ENCODE measurements at places on chromosomes 5 and 9.
A peak's percentile ranks its signal among the peaks of the same experiment; 100 is the strongest.

- DNase-seq: no peak
These were observed 158.8 kb downstream of the MEF2C start for GRCh38 chr5:88724201-88724600.

DNA sequence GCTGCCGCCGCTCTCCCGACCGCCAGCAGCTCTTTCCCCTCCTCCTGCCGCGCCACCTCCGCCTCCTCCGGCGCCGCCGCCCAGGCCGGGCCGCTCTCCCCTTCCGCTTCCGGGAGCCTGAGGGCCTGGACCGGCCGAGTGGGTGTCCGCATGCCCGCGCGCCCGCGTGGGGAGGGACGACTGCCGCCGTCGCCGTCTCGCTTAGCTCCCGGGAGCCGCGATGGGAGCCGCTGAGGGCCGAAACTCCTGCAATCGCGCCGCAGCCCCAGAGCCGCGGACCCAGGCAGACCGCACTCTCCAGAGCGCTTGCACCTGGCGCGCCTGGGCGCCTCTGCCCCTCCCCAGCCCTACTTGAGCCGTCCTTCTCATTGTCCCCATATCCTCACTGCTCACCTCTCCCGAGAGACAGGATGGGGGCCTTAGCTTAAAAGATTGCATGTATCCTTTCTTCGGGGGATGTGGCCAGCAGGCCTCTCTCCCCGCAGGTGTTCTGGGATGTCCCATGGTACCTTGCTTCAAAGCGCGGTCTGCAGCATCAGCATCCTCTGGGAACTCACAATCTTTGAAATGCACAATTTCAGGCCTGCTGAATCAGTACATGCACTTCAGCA, at the start of gene ZDHHC21:
Gene ZDHHC21 (minus strand): TSS at position 182 of the 611 bp plus-strand sequence. CDS start 19,092 bp downstream, outside the sequence.
- peak; percentile 67 for DNase-seq

DNA sequence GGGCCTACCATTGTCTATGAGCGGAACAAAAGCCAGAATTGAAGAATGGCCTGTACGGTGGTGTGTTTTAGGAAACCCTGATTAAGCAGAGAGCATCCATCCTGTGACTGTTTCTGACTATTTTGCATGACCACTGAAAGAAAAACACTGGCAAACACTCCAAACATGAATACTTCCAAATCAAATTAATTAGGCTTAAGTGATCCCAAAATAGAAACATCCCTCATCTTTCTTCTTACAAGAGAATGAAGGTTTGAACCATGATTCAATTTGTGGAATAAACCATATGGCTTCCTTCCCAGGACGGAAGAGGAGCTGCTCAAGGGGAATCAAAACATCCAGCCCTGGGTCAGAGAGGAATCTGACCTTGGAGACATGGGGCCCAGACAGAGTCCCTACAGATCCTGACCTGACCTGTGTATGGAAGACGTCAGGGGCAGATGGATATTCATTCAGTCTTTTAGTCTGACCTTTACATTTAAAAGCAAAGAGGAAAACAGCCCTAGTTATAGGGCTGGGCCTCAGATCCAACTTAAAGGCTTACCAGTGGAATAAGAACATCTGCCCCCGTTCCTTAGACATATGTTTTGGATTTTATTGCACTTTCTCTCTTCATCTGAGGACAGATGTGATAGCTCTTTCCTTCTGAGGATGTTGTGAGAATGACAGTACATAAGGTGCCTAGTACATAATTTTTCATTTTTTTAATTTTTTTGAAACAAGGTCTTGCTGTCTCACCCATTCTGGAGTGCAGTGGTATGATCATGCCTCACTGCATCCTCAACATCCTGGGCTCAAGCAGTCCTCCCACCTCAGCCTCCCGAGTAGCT, 17.6 kb upstream of the RECK start:
- DNase-seq: no peak

GRCh38 chr9:34562135-34562745, 27.3 kb downstream of the CNTFR start:
- no peak for DNase-seq

DNA sequence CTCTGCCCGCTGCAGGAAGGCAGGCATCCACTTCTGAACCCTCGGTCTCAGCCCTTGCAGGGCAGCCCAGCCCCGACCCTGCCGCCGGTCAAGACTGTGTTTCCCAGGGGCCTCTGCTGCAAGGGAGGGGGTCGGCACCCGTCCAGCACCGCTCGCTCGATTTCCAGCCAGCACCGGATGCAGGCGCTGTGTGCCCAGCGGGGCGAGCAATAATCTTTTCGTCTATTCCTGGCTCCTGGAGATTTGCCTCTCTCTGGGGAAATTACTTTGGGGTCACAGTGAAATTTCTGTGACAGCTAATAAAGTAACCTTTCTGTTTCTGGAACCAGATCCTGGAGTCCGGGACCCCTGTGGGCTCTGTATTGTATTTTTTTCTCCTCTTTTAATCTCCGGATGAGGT, 155.3 kb downstream of the COL23A1 start:
- DNase-seq: no peak

GRCh38 chr9:113931140-113931539, 55.0 kb downstream of the ZNF618 start:
- no peak for DNase-seq

DNA sequence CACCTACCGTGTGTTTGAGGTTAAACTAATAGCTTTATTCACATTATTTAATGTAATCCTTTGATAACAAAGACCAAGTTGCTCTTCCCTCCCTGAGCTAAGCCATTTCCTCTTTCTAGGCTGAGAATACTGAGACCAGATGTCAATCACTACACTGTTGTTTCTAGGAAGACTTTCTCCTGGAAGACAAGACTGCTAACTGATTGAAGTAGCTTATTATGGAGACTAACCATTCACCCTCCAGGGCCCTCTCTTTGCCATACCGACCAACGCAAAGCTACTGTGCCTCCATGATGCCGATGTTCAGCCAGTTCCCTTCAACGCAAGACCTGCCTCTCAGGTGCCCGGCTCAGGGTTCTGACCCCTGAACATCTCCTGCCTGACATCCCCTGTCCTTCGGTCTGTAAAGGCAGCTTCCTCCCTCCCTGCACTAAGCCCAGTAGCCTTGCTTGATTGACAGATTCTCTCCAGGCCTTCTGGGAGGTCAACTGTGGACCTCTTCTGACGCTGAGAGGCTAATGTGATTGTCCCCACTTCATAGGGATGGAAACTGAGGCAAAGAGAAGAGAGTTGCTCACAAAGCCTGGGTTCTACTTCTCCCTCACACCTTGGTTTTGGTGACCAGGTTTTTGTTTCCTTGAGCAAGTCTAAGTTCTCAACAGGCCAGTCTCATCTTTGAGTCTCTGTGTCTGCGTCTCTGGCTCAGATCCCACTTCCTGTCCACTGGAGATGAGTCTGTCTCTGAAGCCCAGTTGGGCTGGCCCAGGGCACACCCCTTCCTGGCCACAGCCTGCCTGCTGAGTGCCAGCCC, 259.7 kb upstream of the IRX2 start:
- DNase-seq: no peak

- no peak for DNase-seq
These were observed 717 bp upstream of the NCS1 start for GRCh38 chr9:130171226-130172148.

GRCh38 chr9:21741151-21741550, 61.3 kb upstream of the MTAP start:
- no peak for DNase-seq

GRCh38 chr9:105425816-105426433, 21.9 kb upstream of the FSD1L start:
- no peak for DNase-seq

DNA sequence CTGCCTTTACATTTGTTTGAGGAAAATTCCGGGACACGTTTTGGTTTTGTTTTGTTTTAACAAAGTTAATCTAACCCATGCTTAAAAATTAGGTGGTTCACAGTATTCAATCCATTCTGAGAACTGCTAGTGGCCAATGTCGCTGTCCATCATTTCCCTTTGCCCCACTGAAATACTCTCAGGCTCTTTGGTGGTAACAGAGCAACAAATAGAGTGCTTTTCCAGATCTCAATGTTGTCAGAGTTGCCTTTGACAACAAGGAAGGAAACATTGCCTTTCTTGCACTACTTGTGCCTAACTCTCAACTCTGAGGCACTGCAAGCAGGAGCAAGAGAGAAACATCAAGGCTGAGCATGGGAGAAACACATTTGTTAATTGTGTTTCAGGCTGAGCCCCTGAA, 154.0 kb downstream of the MCTP1 start:
- no peak for DNase-seq

DNA sequence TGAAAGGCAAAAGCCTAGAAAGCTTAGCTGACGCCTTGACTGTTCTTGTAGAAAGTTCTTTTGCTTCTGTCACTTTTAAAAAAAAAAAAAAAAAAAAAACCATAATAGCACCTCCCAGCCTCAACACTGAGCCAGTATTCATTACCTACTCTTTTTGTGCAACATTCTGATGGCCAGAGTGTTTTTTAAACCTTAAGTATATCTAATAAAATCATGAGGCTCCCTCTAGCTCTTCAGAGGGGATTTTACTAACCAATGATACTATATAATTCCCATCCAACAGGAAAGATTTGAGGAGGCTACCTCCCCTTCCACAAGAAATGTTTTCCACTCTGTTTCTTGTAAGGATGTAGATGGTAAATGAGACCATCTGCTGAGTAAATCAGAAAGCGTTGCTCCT, 3.9 kb downstream of the BNC2 start:
- no peak for DNase-seq

DNA sequence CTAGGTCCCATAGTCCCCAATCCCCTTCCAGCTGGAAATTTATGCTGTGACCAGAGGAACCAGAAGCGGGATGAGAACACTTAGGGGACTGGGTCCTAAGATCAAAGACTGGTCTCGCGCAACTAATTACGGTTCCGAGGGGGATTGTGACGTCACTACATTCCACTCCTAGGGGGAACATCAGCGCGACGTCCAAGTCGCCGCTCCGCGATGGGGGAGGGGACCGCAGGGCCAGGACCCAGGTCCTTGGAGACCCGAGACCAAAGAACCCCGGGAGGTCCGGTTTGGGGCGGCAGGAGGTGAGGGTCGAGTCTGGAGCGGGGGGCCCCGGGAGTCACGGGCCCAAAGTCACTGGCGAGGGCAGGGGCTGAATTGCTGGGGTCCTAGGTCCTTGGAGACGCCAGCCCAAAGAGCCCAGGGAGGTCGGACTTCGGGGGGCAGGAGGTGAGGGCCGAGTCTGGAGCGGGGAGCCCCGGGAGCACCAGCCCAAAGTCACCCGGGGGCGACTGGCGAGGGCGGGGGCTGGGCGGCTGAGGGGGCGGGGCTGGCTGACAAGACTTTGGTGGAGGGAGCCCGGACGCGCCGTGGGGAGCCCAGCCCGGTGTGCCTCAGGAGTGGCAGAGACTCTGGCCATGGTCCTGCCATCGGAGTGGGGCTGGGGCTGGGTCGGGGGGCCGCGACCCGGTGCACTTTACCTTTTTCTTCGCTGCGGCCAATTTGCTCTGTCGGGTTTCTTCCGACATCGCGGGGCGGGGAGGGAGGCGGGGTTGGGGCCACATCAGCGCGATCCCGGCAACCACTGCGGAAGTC, at the start of gene GOLGA2:
Gene GOLGA2 (minus strand): TSS at position 810 of the 810 bp plus-strand sequence. CDS start 31 bp downstream, at position 779.
- DNase-seq: peak; percentile 80

DNA sequence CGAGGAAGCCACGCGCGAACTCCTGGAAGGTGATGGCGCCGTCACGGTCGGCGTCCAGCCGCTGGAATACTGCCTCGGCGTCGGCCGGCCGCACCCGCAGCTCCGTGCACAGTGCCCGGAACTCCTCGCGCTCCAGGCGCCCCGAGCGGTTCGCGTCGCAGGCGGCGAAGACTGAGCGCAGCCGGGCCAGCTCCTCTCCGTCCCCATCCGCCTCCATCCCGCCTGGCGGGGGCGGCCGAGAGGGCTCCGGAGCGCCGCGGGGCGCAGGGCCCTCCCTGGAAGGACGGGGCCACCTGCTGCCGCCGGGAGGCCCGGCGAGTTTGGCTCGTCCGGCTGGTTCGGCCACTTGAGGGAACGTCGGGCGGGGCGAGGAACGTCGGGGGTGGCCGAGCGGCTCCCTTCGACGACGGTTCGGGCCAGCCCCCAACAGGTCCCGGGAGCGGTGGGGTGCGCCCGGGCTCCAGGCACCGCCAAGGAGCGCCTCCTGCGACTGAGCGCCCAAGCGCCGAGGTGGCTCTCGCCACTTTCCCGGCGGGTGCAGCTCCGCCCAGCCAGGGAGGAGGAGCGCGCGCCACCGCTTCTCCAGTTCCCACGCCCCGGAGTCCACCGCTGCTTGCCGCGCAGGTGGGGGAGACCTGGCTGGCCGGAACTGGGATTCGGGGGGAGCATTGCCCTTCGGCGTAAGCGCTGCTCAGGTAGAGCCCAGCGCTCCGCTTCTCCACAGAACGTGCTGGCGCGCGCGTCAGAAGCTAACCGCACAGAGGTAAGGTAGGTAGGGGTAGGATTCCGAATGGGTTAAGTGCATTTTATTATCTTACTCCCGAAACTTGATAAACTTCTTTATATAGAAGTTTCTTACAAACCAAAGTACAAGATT, at the start of gene RASEF:
Gene RASEF (minus strand): TSS at position 492 of the 877 bp plus-strand sequence. CDS start 275 bp downstream, at position 217.
- DNase-seq: no peak

- no peak for DNase-seq
These were observed 2.0 kb upstream of the TRIM14 start for GRCh38 chr9:98121058-98121457.

- DNase-seq: no peak
These were observed 891.3 kb downstream of the TLE1 start for GRCh38 chr9:80797831-80798688.

DNA sequence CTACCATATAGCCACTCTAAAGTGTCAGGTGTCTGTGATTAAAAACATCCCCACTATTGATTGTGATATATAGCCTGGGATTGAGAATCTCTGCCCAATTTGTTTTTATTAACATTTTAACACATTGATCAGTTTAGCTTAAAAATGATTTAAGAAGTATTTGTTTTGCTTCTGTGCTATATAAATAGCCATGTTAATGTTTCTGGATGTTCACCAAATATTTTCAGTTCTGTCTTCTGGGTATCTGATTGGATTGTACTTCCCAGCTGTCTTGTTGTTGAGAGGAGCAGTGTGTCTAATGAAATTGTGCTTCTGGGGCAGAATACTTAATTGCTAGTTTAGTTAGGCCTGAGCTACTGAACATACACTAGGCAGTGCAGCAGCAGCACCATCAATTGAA, 126.6 kb upstream of the TUSC1 start:
- no peak for DNase-seq

DNA sequence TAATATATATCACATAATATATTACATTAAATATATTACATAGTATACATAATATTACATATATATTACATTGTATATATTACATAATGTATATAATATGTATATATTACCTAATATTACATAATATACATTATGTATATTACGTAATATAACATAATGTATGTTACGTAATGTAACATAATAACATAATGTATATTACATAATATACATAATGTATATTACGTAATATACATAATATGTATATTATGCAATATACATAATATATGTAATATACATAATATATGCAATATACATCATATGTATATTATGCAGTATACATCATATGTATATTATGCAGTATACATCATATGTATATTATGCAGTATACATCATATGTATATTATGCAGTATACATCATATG, 19.1 kb downstream of the CYLC2 start:
- no peak for DNase-seq

Measured in GM12892 (cell line).